HepG2 (cell line): ENCODE measurements at places on chromosomes 4 and X.

GRCh38 chrX:16836371-16836770, 33.8 kb downstream of the RBBP7 start:
- no peaks in the 10 kb centered on the region for H3K27me3 ChIP-seq
- peaks cover 44% of the 10 kb centered on the region for H3K36me3 ChIP-seq

DNA sequence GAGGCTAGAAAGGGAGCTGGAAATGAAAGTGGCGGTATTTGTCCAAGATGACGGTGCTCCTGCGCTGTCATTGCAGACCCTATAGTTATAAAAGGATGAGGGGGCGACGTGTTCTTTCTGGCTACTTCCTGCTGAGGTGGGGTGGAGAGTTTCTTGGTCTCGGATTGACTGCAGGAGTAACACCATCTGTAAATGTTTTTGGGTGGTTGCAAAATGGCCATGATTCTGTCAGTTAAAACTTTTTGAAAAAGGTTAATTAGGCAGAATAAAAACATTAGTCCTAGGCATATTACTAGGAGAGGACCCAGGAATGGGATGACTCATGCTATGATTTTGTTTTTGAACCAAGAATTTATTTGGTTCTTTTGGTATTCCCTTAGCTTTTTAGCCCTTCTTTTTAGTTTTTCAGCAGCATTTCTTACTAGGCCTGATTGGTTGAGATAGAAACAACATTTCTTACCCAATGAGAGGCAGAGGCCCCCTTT, 53.1 kb downstream of the USP11 start:
- no peak for DNase-seq
- H3K36me3 ChIP-seq, result no peaks in the 10 kb centered on the region
- H3K27me3 ChIP-seq, result no peaks in the 10 kb centered on the region; the same call in 2 of the 3 replicates
- no peak overlapping the region for H3K4me3 ChIP-seq
- H3K4me1 ChIP-seq, result no peaks in the 10 kb centered on the region

- H3K4me1 ChIP-seq, result no peaks in the 10 kb centered on the region
- H3K27ac ChIP-seq, result no peak overlapping the region
- no peaks in the 10 kb centered on the region for H3K27me3 ChIP-seq
- no peak overlapping the region for H3K4me3 ChIP-seq
- DNase-seq, result no peak
- no peaks in the 10 kb centered on the region for H3K36me3 ChIP-seq
Observed at GRCh38 chr4:11130195-11130970, 298.3 kb downstream of the HS3ST1 start.

DNA sequence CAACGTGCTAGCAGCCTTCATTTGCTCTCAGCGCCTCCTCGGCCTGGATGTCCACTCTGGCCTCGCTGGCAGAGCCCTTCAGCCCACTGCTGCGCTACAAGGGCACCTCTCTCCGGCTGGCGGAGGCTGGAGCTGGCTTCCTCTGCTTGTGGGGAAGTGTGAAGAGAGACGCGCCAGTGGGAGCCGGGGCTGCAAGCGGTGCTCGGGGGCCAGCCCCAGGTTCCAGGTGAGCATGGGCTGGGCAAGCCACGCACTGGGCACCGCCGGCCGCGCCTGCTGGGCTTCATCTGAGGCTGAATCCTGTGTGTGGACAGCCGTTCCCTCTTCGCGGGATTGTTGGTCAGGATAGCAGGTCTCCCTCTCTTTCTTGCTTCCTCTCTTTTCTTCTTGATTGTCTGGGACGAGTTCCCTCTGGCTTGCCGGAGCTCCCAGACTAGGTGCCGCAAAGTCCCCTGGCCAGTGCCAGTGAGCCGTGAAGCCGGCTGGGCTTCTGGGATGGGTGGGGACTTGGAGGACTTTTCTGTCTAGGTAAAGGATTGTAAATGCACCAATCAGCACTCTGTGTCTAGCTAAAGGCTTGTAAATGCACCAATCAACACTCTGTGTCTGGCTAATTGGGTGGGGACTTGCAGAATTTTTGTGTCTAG, 165.0 kb downstream of the HEPH start:
- H3K4me1 ChIP-seq, result no peaks in the 10 kb centered on the region

- no peak for DNase-seq
- no peak overlapping the region for H3K4me3 ChIP-seq
- no peak overlapping the region for H3K27ac ChIP-seq
- no peaks in the 10 kb centered on the region for H3K36me3 ChIP-seq
Observed at GRCh38 chrX:17559728-17560379, 177.4 kb upstream of the SCML1 start.

- no peak overlapping the region for H3K4me3 ChIP-seq
- no peak overlapping the region for H3K27ac ChIP-seq
- no peaks in the 10 kb centered on the region for H3K4me1 ChIP-seq
- no peaks in the 10 kb centered on the region for H3K27me3 ChIP-seq
- DNase-seq, result no peak
Observed at GRCh38 chr4:167102475-167102874, 131.8 kb downstream of the SPOCK3 start.

- peaks cover 52% of the 10 kb centered on the region for H3K4me1 ChIP-seq
- no peaks in the 10 kb centered on the region for H3K36me3 ChIP-seq
- no peak overlapping the region for H3K27ac ChIP-seq
- DNase-seq, result no peak
Observed at GRCh38 chr4:75727073-75727472, 2.7 kb downstream of the USO1 start.

DNA sequence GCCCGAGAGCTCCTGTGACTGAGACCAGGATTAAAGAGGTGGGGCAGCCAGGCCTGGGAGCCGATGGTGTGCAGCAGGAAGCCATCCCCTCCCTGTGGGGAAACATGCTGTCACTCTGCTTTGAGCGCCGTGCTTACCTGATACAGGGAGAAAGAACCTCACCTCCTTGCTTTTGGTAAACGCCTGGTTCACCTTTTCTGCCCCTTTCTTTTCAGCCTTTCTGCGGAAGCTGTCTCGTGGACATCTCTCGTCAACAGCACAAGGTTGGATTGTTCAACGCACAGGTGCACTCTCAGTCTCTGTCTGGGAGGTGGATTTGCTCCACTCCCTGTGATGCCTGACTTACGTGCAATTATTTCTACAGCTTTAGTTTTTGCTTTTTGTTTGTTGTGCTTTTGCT, 12.0 kb downstream of the ZFYVE28 start:
- no peaks in the 10 kb centered on the region for H3K36me3 ChIP-seq
- H3K4me1 ChIP-seq, result peaks cover 27% of the 10 kb centered on the region
- peaks cover 10% of the 10 kb centered on the region for H3K27me3 ChIP-seq
- DNase-seq, result no peak

GRCh38 chrX:41824551-41824950, 98.8 kb downstream of the CASK start:
- no peaks in the 10 kb centered on the region for H3K27me3 ChIP-seq
- no peak for DNase-seq
- H3K36me3 ChIP-seq, result no peaks in the 10 kb centered on the region

- DNase-seq, result no peak
- H3K4me3 ChIP-seq, result no peak overlapping the region
- H3K4me1 ChIP-seq, result peaks cover 18% of the 10 kb centered on the region
- peaks cover 50% of the 10 kb centered on the region for H3K36me3 ChIP-seq
- H3K27me3 ChIP-seq, result no peaks in the 10 kb centered on the region
Observed at GRCh38 chr4:87377816-87378215, 13.2 kb downstream of the HSD17B11 start.

GRCh38 chr4:125317525-125317877, 2.7 kb downstream of the FAT4 start:
- H3K4me3 ChIP-seq, result no peak overlapping the region
- H3K36me3 ChIP-seq, result no peaks in the 10 kb centered on the region
- H3K4me1 ChIP-seq, result peaks cover 20% of the 10 kb centered on the region
- no peak for DNase-seq
- no peak overlapping the region for H3K27ac ChIP-seq
- peaks cover 6% of the 10 kb centered on the region; the same call in 1 of the 3 replicates for H3K27me3 ChIP-seq

- H3K36me3 ChIP-seq, result no peaks in the 10 kb centered on the region
- H3K4me3 ChIP-seq, result no peak overlapping the region
- H3K27me3 ChIP-seq, result no peaks in the 10 kb centered on the region
- DNase-seq, result no peak
- H3K27ac ChIP-seq, result no peak overlapping the region
Observed at GRCh38 chr4:108116423-108117168, 52.1 kb downstream of the LEF1 start.

DNA sequence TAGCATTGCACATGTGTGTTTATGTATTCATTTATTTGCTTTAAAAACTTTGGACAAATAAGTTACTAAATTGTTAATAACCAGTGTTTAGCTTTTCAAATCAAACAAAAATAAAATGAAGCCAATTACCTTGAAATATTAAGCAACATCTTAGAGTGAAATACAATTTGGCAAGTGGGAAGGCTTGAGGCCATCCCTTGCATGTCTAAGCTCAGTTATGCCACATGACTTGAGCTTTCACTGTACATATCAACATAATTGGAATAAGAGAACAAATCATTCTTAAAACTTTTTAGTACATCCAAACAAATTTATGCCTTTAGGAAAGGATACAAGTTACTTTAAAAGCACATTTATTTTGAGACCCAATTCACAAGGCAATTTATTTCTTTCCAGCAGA, 640.6 kb downstream of the SPRY1 start:
- no peak overlapping the region for H3K27ac ChIP-seq
- no peaks in the 10 kb centered on the region for H3K27me3 ChIP-seq
- no peak for DNase-seq
- no peaks in the 10 kb centered on the region for H3K36me3 ChIP-seq
- no peaks in the 10 kb centered on the region for H3K4me1 ChIP-seq

GRCh38 chrX:151370906-151371305, 26.1 kb upstream of the VMA21 start:
- no peaks in the 10 kb centered on the region for H3K4me1 ChIP-seq
- H3K27ac ChIP-seq, result no peak overlapping the region
- H3K4me3 ChIP-seq, result no peak overlapping the region
- no peaks in the 10 kb centered on the region for H3K27me3 ChIP-seq
- no peaks in the 10 kb centered on the region for H3K36me3 ChIP-seq

- no peaks in the 10 kb centered on the region for H3K36me3 ChIP-seq
- H3K27me3 ChIP-seq, result no peaks in the 10 kb centered on the region
Observed at GRCh38 chr4:145041378-145041777, 56.6 kb downstream of the ANAPC10 start.

DNA sequence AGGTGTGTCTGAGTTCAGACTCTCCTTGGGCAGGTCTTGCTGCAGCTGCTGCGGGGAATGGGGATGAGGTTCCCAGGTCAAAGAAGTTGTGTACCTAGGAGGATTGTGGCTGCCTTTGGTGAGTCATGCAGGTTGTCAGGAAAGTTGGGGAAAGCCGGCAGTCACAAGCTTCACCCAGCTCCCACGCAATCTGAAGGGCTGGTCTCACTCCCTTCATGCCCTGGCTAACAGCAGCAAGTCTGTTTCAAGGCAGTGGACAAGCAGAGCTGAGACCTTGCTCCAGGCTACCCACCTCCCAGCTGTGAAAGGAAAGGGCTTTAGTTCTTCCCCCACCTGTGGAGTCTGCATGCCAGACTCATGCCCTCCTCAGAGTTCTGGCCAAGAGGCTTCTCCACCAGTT, 287.2 kb downstream of the DTHD1 start:
- no peaks in the 10 kb centered on the region; the same call in 1 of the 2 replicates for H3K27me3 ChIP-seq
- no peak overlapping the region for H3K4me3 ChIP-seq
- H3K36me3 ChIP-seq, result no peaks in the 10 kb centered on the region
- DNase-seq, result no peak
- no peak overlapping the region for H3K27ac ChIP-seq
- no peaks in the 10 kb centered on the region for H3K4me1 ChIP-seq

GRCh38 chr4:174713821-174714220, 115.2 kb downstream of the GLRA3 start:
- H3K36me3 ChIP-seq, result no peaks in the 10 kb centered on the region
- no peaks in the 10 kb centered on the region for H3K27me3 ChIP-seq
- no peak for DNase-seq
- no peaks in the 10 kb centered on the region for H3K4me1 ChIP-seq
- no peak overlapping the region for H3K4me3 ChIP-seq

DNA sequence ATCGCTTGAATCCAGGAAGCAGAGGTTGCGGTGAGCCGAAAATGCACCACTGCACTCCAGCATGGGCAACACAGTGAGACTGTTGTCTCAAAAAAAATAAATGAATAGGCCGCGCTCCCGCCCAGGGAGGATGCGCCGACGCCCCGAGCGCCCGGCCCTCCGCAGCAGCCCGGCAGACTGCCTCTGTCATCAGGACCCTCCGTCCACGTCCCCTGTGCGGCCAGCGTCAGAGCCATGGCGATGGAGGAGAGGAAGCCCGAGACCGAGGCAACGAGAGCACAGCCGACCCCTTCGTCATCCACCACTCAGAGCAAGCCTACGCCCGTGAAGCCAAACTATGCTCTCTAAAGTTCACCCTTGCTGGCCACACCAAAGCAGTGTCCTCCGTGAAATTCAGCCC, 21.4 kb downstream of the LIAS start:
- no peaks in the 10 kb centered on the region for H3K4me1 ChIP-seq
- no peak overlapping the region for H3K27ac ChIP-seq
- no peak for DNase-seq
- no peaks in the 10 kb centered on the region for H3K27me3 ChIP-seq
- H3K4me3 ChIP-seq, result no peak overlapping the region
- no peaks in the 10 kb centered on the region for H3K36me3 ChIP-seq

GRCh38 chr4:141410839-141411238, 190.1 kb downstream of the ZNF330 start:
- DNase-seq, result no peak
- H3K27me3 ChIP-seq, result no peaks in the 10 kb centered on the region; the same call in 1 of the 2 replicates
- H3K36me3 ChIP-seq, result no peaks in the 10 kb centered on the region
- no peak overlapping the region for H3K4me3 ChIP-seq
- no peaks in the 10 kb centered on the region for H3K4me1 ChIP-seq
- no peak overlapping the region for H3K27ac ChIP-seq

GRCh38 chr4:94413085-94413840, 38.5 kb upstream of the PDLIM5 start:
- H3K36me3 ChIP-seq, result no peaks in the 10 kb centered on the region
- H3K27ac ChIP-seq, result peak overlapping the region; percentile 62
- H3K4me3 ChIP-seq, result no peak overlapping the region
- peaks cover 63% of the 10 kb centered on the region for H3K4me1 ChIP-seq
- no peaks in the 10 kb centered on the region for H3K27me3 ChIP-seq

GRCh38 chr4:24594887-24595286, 10.5 kb upstream of the DHX15 start:
- no peak overlapping the region for H3K27ac ChIP-seq
- H3K4me3 ChIP-seq, result no peak overlapping the region
- H3K27me3 ChIP-seq, result no peaks in the 10 kb centered on the region
- peaks cover 47% of the 10 kb centered on the region for H3K4me1 ChIP-seq

DNA sequence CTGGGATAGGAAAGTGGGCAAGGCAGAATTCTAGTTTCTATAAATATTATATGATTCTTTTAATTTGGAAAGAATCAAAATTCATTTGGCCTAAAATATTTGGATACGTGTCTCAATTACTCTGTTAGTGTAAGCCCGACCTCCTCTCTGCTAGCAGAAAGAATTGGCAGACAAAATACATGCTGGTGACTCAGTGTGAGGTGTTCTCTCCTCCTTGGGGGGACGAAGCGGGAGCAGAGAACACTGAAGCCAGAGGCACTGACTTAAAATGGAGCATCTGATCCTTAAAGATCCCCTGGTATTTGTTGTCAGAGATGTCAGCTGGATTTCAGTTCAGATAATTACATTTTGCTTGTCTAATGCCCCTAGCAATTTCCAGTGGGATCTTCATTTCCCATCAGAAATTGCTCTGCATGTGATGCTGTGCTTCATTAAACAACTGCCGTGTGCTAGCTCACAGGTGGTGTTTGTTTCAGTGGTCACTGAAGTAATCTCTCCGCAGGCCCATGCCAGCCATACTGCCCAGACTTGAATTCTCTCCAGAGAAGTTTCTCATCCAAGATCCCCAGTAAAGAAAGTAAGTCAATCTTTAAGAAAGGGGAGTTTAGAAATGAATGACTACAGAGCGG, 188.7 kb upstream of the TLL1 start:
- H3K36me3 ChIP-seq, result no peaks in the 10 kb centered on the region
- no peak overlapping the region for H3K4me3 ChIP-seq
- no peaks in the 10 kb centered on the region for H3K4me1 ChIP-seq
- DNase-seq, result no peak
- no peaks in the 10 kb centered on the region for H3K27me3 ChIP-seq
